Heart right ventricle (tissue), 16 donors: ENCODE measurements at places on chromosomes 6 and 20. TPM values are rescaled to one million over a fixed set of nuclear protein-coding genes. Genes with fewer than 3 reads are reported as not detected.

DNA sequence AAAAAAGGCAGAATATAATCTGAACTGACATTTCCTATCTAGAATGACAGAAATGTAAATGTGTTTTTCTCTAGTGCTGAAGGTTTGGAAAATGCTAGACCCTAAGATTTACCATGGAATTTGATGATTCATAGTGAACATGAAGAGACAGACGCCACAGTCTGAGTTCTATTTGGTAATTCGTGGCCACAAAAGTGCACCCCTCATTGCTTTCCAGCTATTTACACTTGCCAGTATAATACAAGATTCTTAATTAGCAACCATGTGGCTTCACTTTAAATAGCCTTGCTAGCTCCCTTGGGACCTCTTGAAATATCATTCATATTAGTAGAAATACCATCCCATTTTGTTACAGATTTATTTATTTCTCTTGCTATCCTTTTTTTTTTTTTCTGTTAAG lies 636.8 kb downstream of the PRKN start:
- no peak for DNase-seq
- H3K27me3 ChIP-seq = no peaks in the 10 kb centered on the region
- H3K4me1 ChIP-seq = no peaks in the 10 kb centered on the region
- H3K36me3 ChIP-seq = no peaks in the 10 kb centered on the region
- no peak overlapping the region for H3K4me3 ChIP-seq

DNA sequence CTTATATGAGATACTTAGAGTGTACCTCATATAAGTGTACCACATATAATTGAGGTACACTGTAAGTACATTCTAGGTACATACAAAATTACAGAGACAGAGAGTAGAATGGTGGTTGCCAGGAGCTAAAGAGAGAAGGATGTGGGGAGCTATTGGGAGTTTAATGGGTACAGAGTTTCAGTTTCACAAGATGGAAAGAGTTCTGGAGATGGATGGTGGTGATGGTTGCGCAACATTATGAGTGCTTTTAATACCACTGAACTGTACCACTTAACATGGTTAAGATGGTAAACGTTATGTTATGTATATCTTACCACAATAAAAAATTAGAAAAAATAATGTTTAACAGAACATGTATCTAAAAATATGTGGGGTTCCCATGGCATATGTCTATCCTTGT lies 69.4 kb downstream of the PRND start:
- no peaks in the 10 kb centered on the region for H3K36me3 ChIP-seq
- H3K27me3 ChIP-seq = no peaks in the 10 kb centered on the region
- no peak overlapping the region for H3K4me3 ChIP-seq
- no peak for DNase-seq
- H3K27ac ChIP-seq = no peak overlapping the region

GRCh38 chr6:157760137-157760536 lies 62.9 kb upstream of the SNX9 start:
- H3K4me3 ChIP-seq = no peak overlapping the region
- H3K4me1 ChIP-seq = peaks cover 50% of the 10 kb centered on the region
- no peaks in the 10 kb centered on the region for H3K36me3 ChIP-seq
- H3K27me3 ChIP-seq = no peaks in the 10 kb centered on the region

DNA sequence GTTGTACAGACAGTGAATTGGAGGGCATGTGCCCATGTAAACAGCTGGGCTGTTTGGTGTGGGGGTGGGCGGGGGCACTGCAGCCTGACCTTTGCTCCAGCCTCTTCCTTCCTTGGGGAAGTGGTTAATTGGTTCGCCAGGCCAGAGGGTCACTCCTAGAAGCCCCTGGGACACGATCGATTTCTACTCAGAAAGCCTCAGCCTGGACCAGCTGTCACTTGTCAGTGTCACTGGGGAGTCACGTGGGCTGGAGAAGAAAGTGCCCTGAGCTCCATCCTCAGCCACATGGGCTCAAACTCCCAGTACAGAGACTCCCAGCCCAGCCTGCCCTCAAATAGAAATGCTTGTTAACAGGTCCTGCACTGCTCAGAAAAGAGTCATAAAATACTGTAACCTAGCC lies 423.8 kb upstream of the SULF2 start:
- DNase-seq = no peak
- H3K27me3 ChIP-seq = no peaks in the 10 kb centered on the region
- no peaks in the 10 kb centered on the region for H3K4me1 ChIP-seq
- H3K36me3 ChIP-seq = no peaks in the 10 kb centered on the region
- no peak overlapping the region for H3K27ac ChIP-seq

The MAFB gene
- 3.7 TPM for total RNA-seq

The WFDC5 gene
- total RNA-seq = not detected

The MDFI gene
- total RNA-seq = 0.56 TPM

The SLC17A3 gene
- total RNA-seq = not detected

The HDAC2 gene
- total RNA-seq = 40.7 TPM

The SPINT4 gene
- total RNA-seq = not detected
